NCI-H774 (cell line): ENCODE measurements at places on chromosomes 4 and X.

DNA sequence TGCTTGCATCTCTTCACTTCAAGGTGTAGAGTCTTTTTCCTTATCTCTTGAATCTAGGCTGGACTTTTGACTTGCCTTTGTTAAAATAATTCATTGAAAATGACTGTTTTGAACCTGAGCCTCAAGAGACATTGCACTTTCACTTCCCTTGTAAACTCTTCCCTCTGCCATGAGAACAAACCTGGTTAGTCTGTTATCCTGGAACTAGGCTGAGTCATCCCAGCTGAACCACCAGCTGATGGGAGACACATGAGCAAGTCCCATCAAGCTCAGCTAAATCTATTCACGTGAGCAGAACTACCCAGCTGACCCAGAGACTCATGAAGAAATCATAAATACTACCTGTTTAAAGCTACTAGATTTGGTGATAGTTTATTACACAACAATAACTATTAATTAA is 202.3 kb upstream of the CENPE start:
- no peak for DNase-seq

- DNase-seq: no peak
Observed at GRCh38 chrX:136353526-136354093, 52.8 kb downstream of the ADGRG4 start.

GRCh38 chr4:133476063-133476462 is 327.0 kb downstream of the PCDH10 start:
- no peak for DNase-seq

DNA sequence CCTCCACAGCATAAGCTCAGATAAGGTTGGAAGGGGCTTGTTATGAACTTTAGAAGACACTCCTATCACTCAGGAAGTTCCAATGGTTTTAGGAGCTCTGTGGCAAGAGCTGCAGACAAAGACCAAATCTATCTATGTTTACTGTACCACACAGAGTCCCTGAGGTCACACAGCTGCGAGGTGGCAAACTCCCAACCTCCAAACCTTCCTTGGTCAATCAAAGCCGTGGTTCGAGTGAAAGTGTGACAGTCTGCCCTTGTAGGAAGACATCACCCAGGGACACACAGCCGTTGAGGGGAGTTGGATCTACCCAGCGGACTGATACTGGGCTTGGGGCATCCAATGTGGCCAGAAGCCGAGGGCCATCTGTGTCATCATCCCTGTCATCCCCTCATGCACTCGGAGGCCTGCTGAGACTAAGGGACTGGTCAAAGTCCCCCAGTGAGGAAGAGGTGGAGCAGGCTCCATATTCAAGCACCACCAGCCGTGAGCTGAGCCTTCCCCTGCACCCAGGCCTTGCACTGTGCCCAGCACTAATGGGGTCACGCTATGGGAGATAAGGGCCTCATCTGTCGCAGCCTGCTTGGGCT is 26.8 kb downstream of the MAN2B2 start:
- no peak for DNase-seq

DNA sequence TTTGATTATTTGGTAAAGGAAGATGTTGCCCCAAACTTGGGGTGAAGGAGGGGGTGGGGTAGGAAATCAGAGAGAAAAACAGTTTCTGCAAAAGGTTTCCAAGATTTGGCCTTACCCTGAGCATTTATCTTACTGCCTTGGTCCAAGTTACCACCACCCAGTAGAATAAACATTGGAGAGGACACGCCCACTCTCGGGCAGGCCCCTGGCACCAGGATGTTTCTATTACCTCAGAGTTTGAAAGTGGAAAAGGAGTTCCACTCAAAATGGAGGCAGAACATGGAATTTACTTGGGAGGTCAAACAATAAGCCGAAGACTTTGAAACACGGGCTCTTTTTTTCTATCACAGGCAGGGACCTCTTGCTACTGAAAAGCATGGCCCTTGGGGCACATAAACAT is 113.7 kb downstream of the CHRNA9 start:
- DNase-seq: no peak
